Astrocyte (in vitro differentiated cells and primary cell): ENCODE measurements at places on chromosomes 7 and 10. TPM values are rescaled to one million over a fixed set of nuclear protein-coding genes. Genes with fewer than 3 reads are reported as not detected.

The TBX20 gene
- 1.1 and 1.3 TPM in 2 replicates for total RNA-seq

The PHYHIPL gene
- total RNA-seq: 0.34 TPM in 1 of 2 replicates, not detected in the other

The ELN gene
- total RNA-seq: 0.75 and 0.89 TPM in 2 replicates

The CALCR gene
- 5.4 and 5.7 TPM in 2 replicates for total RNA-seq

The PDZD7 gene
- total RNA-seq: 2.2 and 4.5 TPM in 2 replicates

The FERD3L gene
- not detected in 2 replicates for total RNA-seq

The GCK gene
- 0.24 TPM in 1 of 2 replicates, not detected in the other for total RNA-seq

The COL26A1 gene
- total RNA-seq: 6.8 and 7.1 TPM in 2 replicates

The HELLS gene
- 16.2 and 23.5 TPM in 2 replicates for total RNA-seq

The ADGRA1 gene
- total RNA-seq: not detected in 2 replicates

The SEC31B gene
- 7.8 TPM in 2 replicates for total RNA-seq

The NXPH1 gene
- total RNA-seq: 0.16 TPM in 1 of 2 replicates, not detected in the other

The TUBB8 gene
- not detected in 2 replicates for total RNA-seq

The GNG11 gene
- 7.7 and 8.8 TPM in 2 replicates for total RNA-seq

The AMZ1 gene
- total RNA-seq: 3.4 and 5.7 TPM in 2 replicates

The SPDYE2B gene
- not detected in 2 replicates for total RNA-seq

The CLRN3 gene
- total RNA-seq: not detected in 2 replicates

The GPNMB gene
- 0.82 and 0.91 TPM in 2 replicates for total RNA-seq

The NRCAM gene
- total RNA-seq: 7.9 and 9.3 TPM in 2 replicates

The TWIST1 gene
- 5.0 and 5.7 TPM in 2 replicates for total RNA-seq

The NKX1-2 gene
- total RNA-seq: 0.07 TPM in 1 of 2 replicates, not detected in the other

The GDF2 gene
- total RNA-seq: not detected in 2 replicates
